ENCODE measurements at places on chromosomes 3 and 15. TPM values are rescaled to one million over a fixed set of nuclear protein-coding genes. Genes with fewer than 3 reads are reported as not detected.

Gene B3GALNT1
- total RNA-seq, result 28.5 TPM

Gene SLC12A1
- under 0.01 TPM for total RNA-seq

Gene GRAMD2A
- 0.63 TPM for total RNA-seq

Gene PRR20G
- not detected for total RNA-seq
